ENCODE measurements at places on chromosomes 16 and 17.

GRCh38 chr17:80889231-80890195 lies 102.1 kb upstream of the CHMP6 start:
- no peak for DNase-seq

- DNase-seq, result no peak
Observed at GRCh38 chr17:77476931-77477805, 336.4 kb downstream of the SEC14L1 start.

DNA sequence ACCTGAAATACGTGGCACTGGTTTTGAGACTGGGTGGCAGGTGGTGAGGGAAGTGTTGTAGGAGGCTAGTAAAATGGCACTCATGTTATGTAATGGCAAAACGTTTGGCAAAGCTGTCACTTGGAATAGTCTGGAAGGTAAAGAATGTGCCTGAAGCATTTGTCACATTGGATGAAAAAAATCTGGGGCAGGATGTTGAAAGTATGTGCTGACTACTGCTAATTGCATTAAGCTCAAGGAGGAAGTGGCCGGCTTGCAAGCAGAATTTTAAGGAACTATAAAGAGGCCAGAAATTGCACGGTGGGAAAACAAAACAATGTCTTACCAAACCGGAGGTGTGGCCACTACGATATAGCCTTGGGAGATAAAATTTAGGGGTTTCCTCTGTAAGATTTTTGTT lies 26.6 kb upstream of the NLRP1 start:
- no peak for DNase-seq

- DNase-seq, result no peak
Observed at GRCh38 chr17:76679239-76679638, 31.5 kb downstream of the MXRA7 start.

DNA sequence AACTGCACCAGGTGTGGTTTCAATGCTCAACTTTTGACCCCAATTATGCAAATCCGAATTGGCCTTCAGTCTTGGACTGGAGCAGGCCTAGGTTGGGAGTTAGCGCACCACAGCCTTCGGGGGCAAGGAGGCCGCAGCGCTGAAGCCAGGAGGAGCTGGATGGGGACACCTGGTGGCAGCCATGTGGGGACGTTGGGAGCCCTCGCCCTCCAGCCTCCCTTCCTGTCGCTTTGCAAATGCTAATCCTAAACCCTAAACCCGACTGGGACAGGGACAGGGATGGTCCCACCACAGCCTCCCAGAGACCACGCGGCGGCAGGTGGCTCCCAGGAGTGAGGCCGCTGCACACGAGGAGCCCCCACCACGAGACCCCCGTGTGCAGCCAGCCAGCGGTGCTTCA lies 58.7 kb downstream of the KLHDC4 start:
- DNase-seq, result no peak

DNA sequence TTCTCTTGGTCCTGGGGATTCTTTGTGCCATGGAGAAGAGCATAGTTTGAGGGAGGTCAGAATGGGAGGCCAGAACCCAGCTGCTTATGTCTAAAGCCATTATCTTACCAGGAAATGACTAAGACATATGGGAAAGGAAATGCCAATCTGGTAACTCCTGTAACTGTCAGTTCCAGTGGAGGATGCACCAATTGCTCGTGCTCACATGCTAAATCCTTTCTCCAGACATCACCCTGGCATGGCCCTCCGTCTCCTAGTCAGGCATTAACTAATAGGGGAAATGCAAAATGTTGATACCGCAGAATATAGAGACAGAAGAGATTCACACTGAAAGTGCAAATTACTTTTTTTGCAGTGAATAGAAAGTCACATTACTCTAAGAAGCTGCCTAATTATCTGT lies 255.6 kb upstream of the HSBP1 start:
- no peak for DNase-seq

DNA sequence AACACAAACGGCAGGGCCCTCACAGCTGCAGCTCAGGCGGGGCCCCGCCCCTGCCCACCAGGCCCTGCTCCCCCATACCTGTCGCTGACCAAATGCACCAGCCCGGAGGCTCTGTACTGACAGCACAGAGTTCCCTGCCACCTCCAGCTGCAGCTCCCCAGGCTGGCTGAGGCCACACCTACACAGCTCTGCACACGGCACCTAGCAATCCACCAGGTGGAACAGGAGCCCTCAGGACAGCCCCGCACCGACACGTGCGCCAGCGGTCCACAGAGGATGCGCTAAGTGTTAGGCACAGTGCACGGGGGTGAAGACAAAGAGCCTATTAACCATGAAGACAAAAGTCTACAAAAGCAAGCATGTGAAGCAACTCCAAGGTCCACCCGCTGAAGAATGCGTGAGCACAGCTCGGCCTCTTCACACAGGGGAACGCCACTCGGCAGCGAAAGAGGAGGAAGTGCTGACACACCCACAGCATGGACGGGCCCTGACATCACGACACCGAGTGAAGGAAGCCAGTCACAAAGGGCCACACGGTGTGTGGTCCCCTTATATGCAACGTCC lies 5.4 kb downstream of the ZCCHC14 start:
- no peak for DNase-seq

GRCh38 chr17:77432742-77433141 lies 292.0 kb downstream of the SEC14L1 start:
- peak; percentile 22 for DNase-seq

- DNase-seq, result no peak
Observed at GRCh38 chr16:50812876-50813466, 71.1 kb downstream of the CYLD start.

- no peak for DNase-seq
Observed at GRCh38 chr16:31874366-31875111, 932 bp downstream of the ZNF267 start.

GRCh38 chr17:65020284-65020683 lies 36.3 kb downstream of the GNA13 start:
- no peak for DNase-seq

GRCh38 chr16:82996814-82997213 lies 370.0 kb downstream of the CDH13 start:
- no peak for DNase-seq

DNA sequence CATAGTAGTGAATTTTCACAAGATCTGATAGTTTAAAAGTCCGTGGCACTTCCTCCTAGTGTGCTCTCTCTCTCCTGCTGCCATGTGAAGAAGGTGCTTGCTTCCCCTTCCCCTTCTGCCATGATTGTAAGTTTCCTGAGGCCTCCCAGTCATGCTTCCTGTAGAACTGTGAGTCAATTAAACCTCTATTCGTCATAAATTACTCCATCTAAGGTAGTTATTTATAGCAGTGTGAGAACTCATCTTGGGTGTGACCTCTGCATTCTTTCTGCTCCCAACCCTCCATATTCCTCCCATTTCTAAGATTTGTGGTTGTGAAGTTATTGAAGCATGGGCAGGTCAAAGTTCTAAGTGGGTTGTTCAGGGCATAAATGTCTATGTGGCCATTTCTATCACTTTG lies 62.1 kb upstream of the ADAMTS18 start:
- no peak for DNase-seq

DNA sequence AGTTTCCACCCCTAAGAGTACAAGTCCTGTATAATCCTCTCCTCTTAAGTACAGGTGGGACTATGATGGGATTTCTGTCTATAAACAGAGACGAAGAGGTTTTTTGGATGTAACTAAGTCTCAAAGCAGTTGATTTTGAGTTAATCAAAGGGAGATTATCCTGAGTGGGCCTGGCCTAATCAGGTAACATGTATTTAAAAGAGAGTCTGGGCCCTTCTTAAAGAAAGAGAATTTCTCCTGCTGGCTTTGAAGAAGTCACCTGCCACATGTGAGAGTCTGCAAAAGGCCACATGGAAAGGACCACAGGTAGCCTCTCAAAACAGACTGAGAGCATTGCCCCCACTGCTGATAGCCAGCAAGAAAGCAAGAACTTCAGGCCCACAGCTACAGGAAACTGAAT lies 142.3 kb downstream of the IRX5 start:
- no peak for DNase-seq

DNA sequence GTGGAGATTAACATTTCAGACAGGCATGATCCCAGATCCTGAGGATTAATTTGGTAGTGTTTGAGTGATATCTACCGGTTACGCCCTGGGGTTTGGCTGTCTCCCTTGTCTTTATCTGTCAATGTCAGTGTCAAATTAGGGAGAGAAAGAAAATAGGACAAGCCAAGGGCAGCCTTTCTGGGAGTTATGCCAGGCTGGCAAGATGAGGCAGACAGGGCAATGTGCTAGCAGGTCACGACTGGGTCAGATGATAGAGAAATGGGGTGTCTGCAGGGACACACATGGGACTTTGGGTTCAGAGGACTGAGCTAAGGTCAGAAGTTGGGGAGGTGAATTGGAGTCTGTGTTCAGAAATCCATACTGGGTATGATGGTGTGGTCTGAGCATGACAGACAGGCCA lies 27.4 kb upstream of the LYRM9 start:
- DNase-seq, result no peak

GRCh38 chr17:39813631-39814030 lies 50.5 kb downstream of the IKZF3 start:
- DNase-seq, result peak; percentile 43

DNA sequence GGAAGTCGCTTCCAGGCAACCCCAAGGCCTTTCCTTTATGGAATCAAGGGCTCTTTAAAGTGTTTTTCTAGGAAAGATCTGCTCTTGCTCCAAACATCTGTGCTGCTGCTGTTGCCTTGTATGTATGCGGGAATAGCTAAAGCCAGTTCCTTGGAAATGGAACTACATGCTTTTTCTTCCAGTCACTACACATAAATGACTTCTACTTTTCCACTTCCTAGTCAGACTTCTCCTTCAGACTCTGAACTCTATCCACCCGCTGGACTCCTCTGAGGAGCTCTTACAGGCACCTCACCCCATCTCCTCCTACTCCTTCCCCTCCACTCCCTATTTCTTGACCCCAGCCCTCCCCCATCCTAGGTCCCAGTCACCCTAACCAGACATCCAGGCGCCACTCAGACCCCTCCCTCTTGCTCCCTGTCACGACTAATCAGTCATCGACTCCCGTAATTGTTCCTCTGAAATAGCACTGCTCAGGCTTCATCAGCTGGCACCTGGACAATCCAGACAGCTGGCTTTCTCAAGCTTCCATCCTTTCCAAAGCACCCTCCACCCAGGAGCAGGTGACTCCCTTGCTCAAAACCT lies 15.0 kb upstream of the PEMT start:
- no peak for DNase-seq

DNA sequence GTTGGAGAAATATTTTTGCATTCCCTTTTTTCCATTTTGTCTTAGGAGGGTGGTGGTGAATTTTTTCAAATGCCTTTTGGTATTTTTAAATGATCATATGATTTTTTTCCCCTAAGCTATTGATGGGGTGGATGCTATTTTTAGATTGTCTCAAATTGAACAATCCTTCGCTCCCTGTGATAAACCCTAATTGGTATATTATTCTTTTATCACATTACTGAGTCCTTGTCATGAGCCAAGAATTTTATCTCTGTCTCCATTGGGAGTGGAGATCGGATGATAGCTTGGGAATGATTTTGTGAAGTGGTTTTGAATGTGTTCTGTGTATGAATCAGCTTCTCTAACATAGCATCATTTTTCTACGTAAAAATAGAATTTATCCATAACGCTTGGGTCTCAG lies 15.4 kb downstream of the NECAB2 start:
- no peak for DNase-seq

DNA sequence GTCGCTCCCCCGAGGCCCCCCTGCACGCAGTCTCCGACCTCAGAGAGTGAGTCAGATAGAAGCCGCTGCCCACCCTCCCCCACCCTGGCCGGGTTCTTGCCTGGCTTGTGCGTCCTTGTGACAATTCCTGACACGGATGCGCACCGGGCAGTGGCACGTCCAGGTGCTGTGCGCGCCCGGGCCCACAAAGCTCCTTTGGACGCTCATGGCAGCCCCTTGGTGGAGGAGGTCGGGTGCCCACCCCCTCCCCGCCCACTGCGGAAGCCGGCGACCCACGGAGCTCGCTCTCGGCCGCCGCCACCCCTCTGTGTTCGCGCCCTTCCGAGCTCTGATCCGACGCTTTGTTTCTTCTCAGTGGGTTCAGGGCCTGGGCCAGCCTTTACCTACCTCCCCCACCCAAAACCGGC lies 662 bp upstream of the TUBB3 start:
- DNase-seq, result no peak

GRCh38 chr17:29126268-29126930 lies 53.8 kb downstream of the MYO18A start:
- no peak for DNase-seq

DNA sequence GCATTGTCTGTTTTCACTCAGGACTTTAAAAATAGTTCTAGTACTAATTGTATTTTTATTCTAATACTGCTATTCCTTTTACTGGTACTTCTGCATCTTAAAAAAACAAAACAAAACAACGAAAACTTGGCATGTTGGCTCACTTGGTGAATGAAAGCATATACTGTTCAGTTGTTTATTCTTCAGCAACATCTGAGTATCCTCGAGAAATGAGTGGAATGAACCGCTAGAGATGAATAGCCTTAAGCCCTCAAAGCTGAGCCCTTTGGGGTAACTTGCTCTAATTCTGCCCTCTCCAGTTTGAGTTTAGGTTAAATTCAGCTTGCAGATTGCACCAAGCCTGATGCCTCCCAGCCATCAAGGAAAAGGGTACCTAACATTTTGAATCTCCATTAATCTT lies 126.5 kb downstream of the WWOX start:
- DNase-seq, result no peak

DNA sequence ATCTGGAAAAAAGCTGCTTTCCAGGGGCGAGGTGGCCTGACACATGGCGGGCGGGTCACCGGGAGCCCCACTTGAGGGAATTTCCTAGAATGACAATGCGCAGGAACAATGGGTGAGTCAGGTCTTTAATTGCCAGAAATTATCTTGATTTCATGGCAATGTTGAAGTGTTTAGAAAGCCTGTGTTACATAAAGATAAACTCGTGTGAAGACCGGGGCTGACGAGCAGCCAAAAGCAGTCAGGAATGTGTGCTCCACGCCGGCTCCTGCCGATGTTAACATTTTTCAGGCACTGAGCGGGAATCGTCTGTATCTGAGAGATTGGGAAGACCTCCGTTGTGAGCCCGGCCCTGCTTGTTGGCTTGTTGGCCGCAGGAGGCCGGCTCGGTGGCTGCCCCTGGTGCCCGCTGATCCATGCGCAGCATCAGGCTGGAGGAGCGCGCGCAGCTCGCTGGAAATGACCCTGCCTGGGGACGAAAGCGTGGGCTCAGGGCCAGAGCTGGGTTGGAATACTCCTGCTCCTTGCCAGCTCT lies 353.1 kb downstream of the FOXL1 start:
- DNase-seq, result no peak

DNA sequence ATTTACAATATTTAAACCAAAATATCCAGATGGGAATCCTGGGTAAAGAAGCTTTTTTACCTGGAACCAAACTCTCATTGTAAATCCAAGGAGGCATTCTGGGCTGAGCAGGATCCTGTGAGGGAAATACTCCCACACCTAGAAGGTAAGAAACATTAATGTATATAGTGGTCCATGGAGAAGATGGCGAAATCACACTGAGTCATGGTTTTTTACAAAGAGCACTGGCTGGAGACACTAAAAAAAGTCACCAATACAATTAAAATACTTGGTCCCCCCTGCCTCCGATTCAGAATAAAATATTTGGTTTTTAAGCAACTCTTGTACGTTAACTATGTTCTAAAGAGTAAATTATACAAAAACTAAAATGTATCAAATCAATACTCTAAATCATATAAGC lies 32.9 kb downstream of the SYNRG start:
- DNase-seq, result no peak

- DNase-seq, result no peak
Observed at GRCh38 chr17:33776903-33777302, 478.2 kb upstream of the CCL2 start.
